ENCODE measurements at places on chromosomes 12 and 14.

DNA sequence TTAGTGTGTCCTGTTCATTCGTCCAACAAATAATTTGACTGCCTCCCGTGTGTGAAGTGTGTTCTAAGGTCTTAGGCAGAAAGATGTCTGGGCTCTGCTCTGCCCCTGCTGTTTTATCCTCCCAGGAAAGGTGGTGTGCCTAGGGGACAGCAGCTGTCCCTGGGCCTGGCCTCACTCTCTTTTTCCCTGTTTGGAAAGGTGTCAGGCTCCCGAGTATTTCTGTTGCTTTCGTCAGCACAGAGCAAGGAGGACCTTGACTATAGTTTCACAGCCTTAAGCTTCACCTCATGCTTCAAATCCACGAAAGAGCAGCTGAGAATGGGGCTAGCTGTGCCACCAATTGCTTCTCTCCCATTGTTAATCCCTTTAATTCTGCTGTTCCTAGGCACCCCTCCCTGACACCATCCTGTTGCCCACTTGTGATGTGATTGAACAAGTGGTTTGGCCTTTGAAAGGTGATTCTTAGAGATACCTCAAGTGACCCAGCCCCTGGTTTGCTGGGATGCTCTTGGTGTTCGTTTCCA is 54.2 kb downstream of the TGFB3 start:
- DNase-seq: no peak

DNA sequence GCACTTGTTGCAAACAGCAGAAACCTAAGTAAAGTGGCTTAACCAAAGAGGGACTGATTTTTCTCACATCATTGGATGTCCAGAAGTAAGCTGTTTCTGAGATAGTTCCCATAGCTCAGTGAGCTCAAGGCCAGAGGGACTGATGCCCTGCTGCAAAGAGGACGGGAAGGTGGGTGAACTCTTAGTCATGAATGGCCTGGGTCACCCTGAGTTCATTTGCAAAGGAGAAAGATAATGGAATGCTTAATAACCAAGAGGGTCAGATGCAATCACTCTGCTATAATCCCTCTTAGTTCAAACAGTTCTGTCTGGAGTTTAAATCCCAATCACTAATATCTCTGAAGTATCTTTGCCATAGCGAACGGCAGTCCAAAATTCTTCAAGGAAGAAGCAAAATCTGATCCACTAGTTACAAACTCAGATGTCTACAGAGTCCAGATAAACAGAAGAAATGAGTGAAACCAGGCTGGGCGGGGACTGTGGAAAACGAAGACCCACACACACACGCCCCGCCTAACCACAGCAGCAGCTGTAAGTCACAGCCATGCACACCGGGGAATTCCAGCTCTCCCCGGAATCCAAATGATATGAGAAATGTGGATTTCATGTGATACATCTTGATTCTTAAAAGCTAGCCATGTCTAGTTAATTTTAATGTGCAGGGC is 289.5 kb downstream of the TMEM132D start:
- DNase-seq: peak; percentile 67

- no peak for DNase-seq
These were observed 272.4 kb upstream of the NPAS3 start for GRCh38 chr14:32666308-32666707.

DNA sequence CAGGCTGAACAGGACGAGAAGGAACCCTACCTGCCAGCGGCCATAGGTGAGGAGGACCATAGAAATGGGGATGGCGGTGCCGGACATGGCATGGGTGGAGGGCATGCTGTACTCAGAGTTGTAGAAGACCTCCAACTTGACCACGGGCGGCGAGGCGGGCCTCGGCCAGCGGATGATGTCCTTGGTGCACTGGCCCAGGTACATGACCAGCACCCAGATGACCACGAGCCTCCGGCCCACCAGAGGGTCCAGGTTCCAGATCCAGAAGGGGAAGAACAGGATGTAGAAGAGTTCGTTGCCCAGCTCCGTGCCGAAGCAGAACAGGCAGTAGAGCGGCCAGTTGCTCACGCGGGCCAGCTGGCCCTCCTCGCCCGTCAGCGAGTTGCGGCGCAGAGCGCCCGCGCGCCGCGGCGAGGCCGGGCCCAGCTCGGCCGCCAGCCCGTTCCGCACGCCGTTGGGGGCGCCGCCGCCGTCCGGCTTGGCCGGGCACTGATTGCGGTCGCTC is 582 bp downstream of the SGPP1 start:
- peak; percentile 30 for DNase-seq

DNA sequence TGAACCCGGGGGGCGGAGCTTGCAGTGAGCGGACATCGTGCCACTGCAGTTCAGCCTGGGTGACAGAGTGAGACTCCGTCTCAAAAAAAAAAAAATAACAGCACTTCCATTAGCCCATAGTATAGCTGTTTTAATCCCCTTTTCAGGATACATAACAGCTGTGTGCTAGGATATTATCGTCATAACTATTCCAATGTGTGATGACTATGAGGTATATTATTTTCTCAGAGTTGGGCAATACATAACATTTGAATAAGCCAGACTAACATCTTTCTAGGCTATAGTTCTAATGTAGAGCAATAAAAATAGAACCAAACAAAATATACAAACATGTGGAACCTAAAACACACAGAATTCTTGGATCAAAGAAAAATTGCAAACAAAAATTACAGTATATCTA is 57.1 kb downstream of the MARK3 start:
- DNase-seq: no peak

DNA sequence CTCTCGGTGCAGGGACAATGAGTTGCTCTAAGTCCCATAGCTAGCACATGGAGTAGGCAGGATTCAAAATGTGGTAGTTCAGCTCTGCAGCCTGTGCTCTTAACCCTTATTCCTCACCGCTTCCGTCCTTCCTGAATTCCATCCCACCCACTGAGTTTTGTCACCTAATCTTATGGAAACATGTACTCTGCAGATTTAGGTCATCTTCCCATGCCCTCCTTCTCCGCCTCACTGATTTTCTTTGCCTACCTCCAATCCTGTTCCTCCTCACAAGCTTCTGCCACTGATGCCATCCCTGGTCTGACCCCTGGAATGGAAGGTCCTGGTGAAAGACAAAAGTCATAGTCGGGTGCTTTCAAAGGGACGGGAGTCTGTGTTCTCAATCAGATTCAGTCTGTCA is 46.5 kb upstream of the ABCC9 start:
- peak; percentile 6 for DNase-seq

GRCh38 chr14:33941718-33942117 is 9.2 kb downstream of the EGLN3 start:
- DNase-seq: peak; percentile 29

GRCh38 chr12:2267703-2268470 is 215.1 kb downstream of the CACNA1C start:
- peak; percentile 57 for DNase-seq

- peak; percentile 62 for DNase-seq
These were observed 37.6 kb upstream of the BICD1 start for GRCh38 chr12:32069071-32069470.

- DNase-seq: peak; percentile 32
These were observed 185.4 kb downstream of the ALG10B start for GRCh38 chr12:38501991-38502390.

GRCh38 chr12:85253853-85254252 is 26.2 kb upstream of the ALX1 start:
- peak; percentile 24 for DNase-seq

GRCh38 chr12:8996682-8997405 is 7.5 kb downstream of the KLRG1 start:
- DNase-seq: peak; percentile 11

DNA sequence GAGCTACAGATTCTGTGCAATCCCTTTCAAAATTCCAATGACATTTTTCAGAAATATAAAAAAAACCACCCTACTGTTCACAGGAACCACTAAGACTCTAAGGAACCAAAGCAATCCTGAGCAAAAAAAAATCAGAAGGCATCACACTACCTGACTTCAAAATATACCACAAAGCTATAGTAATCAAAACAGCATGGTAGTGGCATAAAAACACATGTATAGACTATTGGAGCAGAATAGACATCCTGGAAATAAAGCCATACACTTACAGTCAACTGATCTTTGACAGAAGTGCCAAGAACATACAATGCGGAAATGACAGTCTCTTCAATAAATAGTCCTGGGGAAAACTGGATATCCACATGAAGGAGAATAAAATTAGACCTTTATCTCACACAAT is 56.5 kb downstream of the EGLN3 start:
- no peak for DNase-seq

DNA sequence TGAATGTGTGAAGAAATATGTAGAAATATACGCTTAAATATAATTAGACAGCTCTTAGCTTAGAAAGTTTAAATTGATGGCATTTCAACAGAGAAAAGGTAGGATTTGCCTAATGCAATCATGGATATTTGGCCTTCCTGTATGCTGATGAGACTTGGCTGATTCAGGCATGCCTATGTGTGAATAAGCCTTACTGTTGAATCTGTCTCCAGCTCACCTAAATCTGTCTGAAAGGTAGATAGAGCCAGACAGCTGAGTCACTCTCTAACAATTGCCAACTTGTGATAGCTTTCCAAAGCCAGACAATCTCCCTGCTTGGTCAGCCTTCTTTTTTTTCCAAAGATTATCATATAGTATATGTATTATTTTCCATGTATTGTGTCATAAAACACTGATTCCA is 92.8 kb upstream of the FLRT2 start:
- peak; percentile 42 for DNase-seq

- no peak for DNase-seq
These were observed 58.3 kb downstream of the STON2 start for GRCh38 chr14:81341781-81342180.

DNA sequence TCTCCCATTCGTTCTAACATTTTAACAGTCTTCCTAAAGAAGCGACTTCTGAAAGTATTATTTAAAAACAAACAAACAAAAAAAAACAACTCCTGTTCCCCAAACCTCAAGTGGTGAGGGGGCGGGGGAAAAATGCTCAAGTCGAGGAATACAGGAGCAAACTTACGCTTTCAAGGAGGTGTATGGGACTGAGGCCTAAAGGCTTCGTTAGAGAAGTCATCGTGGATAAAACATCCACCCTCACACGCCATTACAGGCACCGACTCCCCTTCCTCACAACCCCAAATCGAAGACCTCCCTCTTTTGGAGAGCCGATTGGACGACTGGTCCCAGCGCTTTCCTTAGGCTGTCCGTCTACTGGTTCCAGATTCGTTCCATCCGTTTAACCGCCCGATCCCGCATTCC is 693 bp downstream of the CBX5 start:
- no peak for DNase-seq
